CD4-positive, alpha-beta T cell treated with Interleukin-2 at 100 ng/mL for 4 hours (primary cell): ENCODE measurements at places on chromosomes 4 and X.
A peak's percentile ranks its signal among the peaks of the same experiment; 100 is the strongest.

- DNase-seq: no peak
These were observed 123.1 kb upstream of the BOD1L1 start for GRCh38 chr4:13750594-13750993.

- DNase-seq: no peak
These were observed 62.5 kb downstream of the NDNF start for GRCh38 chr4:121009578-121010478.

- no peak for DNase-seq
These were observed 245.8 kb downstream of the ADAMTS3 start for GRCh38 chr4:72323227-72323626.

- no peak for DNase-seq
These were observed 29.6 kb downstream of the HERC3 start for GRCh38 chr4:88621763-88622327.

DNA sequence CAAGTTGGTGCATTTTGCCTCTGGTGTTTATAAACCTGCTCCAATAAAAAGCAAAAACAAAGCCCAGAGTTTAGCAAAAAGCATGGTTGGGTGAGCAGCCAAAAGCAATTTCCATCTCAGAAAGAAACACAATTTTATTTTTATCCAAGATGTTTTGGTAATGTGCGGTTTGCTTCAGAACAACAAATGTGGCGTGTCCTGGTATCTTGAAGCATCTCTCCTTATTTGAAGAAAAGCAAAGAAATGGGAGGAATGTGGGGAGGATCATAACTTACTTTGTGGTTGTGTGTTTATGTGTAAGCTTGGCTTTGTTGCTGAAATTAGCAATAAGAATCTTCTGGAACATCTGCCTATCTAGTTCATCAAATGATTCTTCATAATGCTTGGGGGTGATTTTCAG, 88.3 kb upstream of the DDX3X start:
- no peak for DNase-seq

- no peak for DNase-seq
These were observed 36.5 kb downstream of the TBC1D9 start for GRCh38 chr4:140719686-140720085.

DNA sequence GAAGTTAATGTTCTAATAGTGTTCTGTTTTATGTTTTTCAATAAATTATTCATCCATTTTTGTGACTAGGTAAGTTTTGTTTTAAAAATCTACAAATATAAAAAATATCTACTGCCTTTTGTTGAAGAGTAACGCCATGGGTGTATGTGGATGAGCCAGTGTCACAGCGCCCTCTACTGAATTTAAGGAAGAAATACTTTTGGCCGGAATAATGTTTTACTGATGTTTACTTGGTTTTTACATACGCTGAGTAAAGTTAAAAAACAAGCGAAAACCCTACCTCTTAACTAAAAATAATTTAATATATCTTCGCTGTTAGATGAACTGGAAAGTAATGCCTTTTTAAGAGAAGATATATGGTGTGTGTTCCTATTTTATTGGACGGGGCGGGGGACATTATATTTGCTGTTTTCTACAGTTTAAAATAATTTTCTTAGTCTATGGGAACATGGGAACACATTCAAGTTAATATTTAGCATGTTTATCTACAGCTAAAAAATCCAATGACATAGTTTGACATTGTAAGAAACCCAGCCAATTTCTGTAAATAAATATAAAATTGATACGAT, 86.1 kb downstream of the CPE start:
- DNase-seq: peak; percentile 46

GRCh38 chrX:96372313-96373046, 312.2 kb upstream of the DIAPH2 start:
- no peak for DNase-seq

- DNase-seq: no peak
These were observed 150.3 kb downstream of the PCDH7 start for GRCh38 chr4:30870513-30870912.

GRCh38 chrX:34915463-34916225, 27.0 kb upstream of the FAM47B start:
- DNase-seq: no peak

DNA sequence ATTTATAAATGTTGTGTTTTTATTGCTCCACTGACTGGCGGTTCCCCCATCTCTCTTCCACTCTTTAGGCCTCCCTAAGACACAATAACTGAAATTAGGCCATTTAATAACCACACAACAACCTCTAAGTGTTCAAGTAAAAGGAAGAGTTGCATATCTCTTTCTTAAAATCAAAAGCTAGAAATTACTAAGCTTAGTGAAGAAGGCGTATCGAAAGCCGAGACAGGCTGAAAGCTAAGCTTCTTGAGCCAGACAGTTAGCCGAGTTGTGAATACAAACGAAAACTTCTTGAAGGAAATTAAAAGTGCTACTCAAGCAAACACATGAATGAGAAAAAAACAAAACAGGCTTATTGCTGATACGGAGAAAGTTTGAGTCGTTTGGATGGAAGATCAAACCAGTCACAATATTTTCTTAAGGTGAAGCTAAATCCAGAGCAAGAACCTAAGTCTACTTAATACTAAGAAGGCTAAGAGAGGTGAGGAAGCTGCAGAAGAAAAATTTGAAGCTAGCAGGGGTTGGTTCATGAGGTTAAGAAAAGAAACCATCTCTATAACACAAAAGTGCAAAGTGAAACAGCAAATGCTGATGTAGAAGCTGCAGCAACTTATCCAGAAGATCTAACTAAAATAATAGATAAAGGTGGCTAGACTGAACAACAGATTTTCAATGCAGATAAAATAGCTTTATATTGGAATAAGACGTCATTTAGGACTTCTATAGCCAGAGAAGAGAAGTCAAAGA, 194.0 kb upstream of the TTC29 start:
- DNase-seq: no peak

DNA sequence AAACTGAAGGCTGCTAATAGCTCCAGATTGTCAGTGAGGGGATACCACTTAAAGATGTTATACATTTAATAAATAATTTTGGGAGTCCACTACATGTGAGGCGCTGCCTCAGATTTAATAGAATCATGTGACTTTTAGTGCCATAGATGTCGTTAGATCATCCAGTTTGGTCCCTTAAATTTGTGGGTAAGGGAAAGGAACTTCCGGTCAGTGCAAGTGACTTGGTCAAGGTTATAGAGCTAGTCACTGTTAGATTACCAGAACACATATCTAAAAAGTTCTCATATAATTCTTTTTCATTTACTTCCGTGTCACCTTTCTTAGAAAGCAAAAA, 529 bp upstream of the UBA6 start:
- no peak for DNase-seq

DNA sequence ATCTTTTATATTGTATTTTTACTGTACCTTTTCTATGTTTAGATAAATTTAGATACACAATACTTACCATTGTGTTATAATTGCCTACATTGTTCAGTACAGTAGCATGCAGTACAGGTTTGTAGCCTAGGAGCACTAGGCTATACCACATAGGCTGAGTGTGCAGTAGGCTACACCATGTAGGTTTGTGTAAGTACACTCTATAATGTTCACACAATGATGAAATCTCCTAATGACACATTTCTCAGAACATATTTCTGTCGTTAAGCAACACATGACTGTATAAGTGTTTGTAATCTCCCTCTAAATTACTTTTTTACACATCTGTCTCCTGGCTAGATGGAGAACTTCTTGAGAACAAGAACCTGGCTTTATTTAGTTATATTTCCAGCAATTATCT, 40.3 kb downstream of the UCHL1 start:
- no peak for DNase-seq

- DNase-seq: peak; percentile 86
These were observed at the start of gene IDUA for GRCh38 chr4:986879-987623. Gene IDUA, plus strand, starts transcription at chr4:987044. Its CDS starts 41 bp downstream, at chr4:987085.

GRCh38 chrX:154378059-154378798, 866 bp upstream of the EMD start:
- DNase-seq: peak; percentile 40

GRCh38 chr4:13248621-13249298, 235.4 kb downstream of the RAB28 start:
- DNase-seq: no peak

GRCh38 chr4:163815776-163816175, 321.3 kb downstream of the TMA16 start:
- no peak for DNase-seq

DNA sequence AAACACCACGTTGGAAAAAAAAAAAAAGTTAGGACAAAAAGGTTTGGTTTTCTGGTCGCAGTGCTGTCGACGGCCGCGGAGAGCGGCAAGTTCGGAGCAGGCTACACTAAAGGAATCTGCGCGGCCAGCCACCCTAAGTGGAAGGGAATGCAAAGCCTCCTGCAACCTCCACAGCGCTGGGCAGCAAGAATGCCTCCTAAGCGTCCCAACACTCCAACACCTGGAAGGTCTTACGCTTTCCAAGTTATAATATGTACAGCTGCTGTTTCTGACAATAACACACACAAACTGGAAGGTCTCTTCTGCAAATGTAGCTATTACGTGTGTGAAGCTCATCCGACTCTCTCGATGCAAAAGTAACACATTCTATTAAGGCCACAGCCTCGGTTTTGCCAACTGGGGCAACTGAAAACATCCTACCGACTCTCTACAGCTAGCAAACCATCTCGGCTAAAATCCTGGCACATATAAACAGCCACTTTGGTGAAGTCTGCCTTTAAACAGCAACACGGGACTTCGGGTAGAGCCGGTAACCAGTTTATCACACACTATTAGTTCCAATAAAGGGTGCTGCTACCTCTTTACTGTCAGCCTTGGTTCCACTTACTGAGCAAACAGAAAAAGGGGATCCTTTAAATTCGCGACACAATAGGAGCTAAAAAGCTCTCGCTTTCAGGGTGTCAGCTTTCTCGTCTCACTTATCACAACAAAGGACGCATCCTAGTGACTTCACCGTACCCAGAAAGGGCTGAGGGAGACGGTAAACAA, 895 bp downstream of the SMIM14 start:
- DNase-seq: peak; percentile 29

DNA sequence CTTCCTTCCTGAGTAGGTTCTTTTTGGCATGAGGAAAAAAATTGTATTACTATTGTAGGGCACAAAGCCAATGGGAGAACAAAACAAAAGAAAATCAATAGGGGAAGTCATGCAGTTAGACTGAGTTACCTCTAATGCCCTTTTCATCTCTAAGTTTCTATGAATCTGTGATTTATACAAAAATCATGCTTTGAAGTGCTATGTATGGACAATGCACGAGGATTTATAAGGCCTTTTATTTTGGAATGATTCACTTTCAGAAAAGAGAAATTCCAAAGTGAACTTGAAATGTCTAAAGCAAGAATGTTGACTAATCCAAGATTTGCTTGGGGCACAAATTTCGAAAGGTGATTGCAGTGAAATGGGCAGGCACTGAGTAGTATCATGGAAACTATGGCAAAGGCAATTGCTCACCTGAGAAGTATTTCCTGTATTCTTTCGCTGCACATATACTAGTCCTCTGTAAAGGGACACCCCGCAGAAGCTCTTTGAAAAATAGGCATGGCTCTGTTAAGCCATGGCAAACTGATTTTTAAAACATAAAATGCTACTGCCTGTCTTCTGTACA, 52.8 kb downstream of the ADGRG4 start:
- no peak for DNase-seq

DNA sequence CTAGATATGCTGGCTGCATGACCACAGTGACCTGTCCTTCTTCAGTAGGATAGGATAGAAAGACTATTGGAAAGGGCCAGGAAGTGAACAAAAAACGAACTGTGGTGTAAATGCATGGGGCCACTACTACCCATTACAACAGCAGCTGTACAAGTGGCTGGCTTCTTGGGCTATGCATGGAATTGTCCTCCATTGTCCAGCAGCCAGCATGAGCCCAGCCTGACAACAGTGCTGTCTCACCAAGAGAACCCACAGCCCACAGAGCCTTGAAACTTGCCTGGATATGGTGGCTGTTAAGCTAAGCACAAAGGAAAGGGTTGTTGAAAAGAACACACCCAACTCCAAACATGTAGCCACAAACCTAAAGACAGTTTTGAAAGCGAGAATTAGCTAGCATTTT, 330.2 kb upstream of the F9 start:
- DNase-seq: no peak

- no peak for DNase-seq
These were observed 207.0 kb downstream of the BCOR start for GRCh38 chrX:39890807-39891206.

- DNase-seq: no peak
These were observed 105.4 kb downstream of the GPC3 start for GRCh38 chrX:133880032-133880443.

GRCh38 chr4:92303621-92304027, at the start of gene GRID2:
Gene GRID2, plus strand, starts transcription at chr4:92303966.
- DNase-seq: no peak

DNA sequence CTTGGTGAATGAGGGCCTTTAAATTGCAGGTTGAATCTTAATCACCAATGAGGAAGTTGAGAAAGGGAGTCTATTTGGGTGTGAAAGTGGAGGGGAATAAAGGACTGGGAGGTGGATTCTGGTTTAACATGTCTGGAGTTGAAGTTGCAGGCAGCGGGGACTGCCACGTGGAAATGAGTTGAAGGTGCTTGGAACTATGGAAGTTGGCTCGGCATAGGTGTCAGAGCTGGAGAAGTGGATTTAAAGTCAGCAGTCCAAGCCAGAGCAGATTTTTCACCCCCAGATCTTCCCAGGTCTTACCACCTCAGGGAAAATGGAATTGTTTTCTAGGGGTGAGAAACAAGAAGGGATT, 44.9 kb downstream of the TIGD4 start:
- no peak for DNase-seq
